Stimulated activated CD8-positive, alpha-beta memory T cell treated with anti-CD3 and anti-CD28 coated beads, Interleukin-4, amount 100 ng/mL, for 24 hours (primary cell): ENCODE measurements at places on chromosomes 11 and 22.

GRCh38 chr11:119912229-119912628 lies 183.2 kb upstream of the NECTIN1 start:
- DNase-seq: no peak

- no peak for DNase-seq
Observed at GRCh38 chr11:77510095-77510494, 36.2 kb upstream of the PAK1 start.

- DNase-seq: peak; percentile 53
Observed at GRCh38 chr11:130314184-130314749, 450 bp downstream of the ZBTB44 start.

- DNase-seq: no peak
Observed at GRCh38 chr11:26909515-26909914, 84.4 kb upstream of the FIBIN start.

DNA sequence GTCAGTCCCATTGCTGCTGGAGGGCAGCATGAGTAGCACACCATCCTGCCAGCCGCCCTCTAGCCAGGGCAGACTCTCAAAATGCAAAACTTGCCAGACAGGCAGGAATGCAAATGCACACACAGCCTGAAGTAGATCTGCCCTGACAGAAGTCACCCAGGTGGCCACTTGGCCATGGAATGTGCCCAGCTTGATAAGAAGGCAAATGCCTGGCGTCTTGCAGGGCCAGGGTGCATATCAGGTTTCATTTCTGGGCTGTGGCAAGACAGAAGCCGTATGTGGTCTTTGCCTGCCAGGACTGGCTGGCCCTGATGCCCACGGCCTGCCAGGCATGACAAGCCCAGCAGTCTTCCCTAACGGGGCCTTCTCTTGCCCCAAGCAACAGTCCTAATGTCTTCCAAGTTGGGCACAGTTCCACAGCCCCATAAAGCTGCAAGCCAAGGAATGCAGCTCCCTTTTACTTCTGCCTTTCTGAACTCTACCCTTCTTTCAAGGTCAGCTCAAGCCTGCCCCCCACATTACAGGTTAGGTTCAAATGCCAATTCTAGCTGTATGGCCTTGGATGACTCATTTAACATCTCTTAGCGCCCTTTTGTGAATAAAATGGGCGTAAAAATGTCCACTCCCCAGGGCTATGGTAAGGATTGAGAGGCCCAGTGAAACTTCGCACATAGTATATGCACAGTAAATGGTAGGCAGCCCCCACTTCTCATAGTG lies 29.7 kb downstream of the POU2AF3 start:
- no peak for DNase-seq

DNA sequence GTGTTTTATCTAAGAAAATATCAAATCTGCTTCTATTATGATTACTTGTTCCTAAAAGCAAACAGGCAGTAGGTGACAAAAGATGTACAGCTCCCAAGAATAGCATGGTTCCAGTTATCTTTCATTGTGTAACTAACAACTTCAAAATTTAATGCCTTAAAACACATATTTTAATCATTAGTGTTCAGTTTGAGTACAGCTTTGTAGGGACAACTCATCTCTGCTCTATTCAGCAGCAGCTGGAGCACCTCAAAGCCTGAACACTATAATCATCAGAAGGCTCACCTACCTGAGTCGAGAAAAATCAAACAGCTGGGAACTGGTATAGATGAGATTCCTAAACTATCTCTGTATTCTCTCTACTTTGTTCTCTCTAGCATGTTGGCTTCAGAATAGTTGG lies 24.3 kb upstream of the OR5B12 start:
- DNase-seq: no peak
